ENCODE measurements at places on chromosomes 12 and 14.

- no peak for DNase-seq
These were observed 31.6 kb upstream of the AMIGO2 start for GRCh38 chr12:47111392-47111778.

- no peak for DNase-seq
These were observed 15.9 kb downstream of the UBE2N start for GRCh38 chr12:93425736-93426411.

DNA sequence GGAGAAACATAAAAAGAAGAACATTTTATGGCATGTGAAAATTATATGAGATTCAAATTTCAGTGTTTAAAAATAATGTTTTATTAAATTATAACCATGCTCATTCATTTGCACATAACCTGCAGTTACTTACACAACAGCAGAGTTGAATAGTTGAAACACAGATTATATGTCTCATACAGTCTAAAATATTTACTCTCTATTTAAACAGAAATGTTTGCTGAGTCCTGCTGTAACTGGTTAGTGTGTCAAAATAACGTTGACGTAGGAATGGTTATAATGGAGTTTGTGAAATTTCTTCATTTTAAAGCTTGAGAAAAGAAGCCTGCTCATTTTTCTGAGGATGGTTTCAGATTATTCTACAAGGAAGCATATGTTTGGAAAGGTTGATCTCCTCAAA lies 196.5 kb upstream of the GARIN2 start:
- DNase-seq, result no peak

- DNase-seq, result no peak
These were observed 93.9 kb downstream of the FAR2 start for GRCh38 chr12:29242921-29243431.

DNA sequence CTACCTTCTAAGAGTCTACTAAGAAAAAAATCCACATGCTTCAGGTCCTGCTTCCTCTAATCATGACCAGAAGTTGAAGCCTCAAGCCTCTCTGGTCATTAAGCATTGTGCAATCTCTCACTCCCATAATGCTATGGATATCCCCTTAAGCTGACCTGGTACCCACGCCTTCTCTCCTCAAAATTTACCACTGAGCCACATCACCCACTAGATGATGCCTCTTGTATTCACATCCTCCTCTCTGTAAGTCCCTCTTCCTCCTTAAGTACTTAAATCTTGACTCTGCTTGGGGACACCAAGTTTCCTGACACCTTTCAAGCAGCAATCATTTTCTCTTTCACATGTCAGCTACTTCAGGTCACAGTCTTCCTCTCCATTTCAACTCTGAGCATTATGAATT lies 9.8 kb downstream of the GALNT4 start:
- no peak for DNase-seq

GRCh38 chr14:25308244-25308643 lies 258.3 kb upstream of the STXBP6 start:
- DNase-seq, result no peak

GRCh38 chr14:97002454-97002853 lies 205.3 kb downstream of the VRK1 start:
- DNase-seq, result no peak

- DNase-seq, result no peak
These were observed 103.0 kb downstream of the FSCB start for GRCh38 chr14:44404036-44404435.

GRCh38 chr14:57057803-57058202 lies 210.9 kb downstream of the EXOC5 start:
- no peak for DNase-seq

- DNase-seq, result no peak
These were observed 22.2 kb upstream of the PLEKHG6 start for GRCh38 chr12:6288235-6288634.

- no peak for DNase-seq
These were observed 41.4 kb downstream of the PTGER2 start for GRCh38 chr14:52355526-52355925.

- no peak for DNase-seq
These were observed 24.4 kb upstream of the EID3 start for GRCh38 chr12:104279164-104279563.

DNA sequence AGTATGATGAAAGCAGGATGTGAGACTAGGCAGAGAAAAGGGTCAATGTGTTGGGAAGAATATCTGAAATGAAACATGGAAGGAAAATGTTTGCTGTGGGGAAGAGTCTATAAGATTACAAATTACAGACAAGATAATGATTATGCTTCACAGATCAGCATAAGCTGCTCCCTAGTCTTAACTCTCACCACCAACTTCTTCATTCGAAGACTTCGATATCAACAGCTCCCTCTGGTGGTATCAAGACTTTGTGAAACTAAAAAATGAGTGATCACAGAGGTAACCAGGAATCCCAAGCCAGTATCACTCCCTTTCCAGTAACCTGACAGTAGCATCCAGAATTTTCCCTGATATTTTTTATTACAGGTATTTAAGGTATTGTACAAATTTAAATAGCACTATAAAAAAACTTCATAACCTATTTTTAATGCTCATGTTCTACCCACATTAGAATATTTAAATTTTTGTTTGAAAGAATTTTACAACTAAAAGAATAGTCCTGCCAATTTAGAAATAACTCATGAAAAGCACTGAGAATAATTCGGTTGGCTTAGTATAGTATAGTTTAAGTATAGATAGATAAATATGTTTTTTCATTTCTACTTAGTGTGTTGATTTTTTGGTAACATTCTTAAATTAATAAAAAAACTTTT lies 84.4 kb downstream of the C2CD5 start:
- DNase-seq, result no peak

DNA sequence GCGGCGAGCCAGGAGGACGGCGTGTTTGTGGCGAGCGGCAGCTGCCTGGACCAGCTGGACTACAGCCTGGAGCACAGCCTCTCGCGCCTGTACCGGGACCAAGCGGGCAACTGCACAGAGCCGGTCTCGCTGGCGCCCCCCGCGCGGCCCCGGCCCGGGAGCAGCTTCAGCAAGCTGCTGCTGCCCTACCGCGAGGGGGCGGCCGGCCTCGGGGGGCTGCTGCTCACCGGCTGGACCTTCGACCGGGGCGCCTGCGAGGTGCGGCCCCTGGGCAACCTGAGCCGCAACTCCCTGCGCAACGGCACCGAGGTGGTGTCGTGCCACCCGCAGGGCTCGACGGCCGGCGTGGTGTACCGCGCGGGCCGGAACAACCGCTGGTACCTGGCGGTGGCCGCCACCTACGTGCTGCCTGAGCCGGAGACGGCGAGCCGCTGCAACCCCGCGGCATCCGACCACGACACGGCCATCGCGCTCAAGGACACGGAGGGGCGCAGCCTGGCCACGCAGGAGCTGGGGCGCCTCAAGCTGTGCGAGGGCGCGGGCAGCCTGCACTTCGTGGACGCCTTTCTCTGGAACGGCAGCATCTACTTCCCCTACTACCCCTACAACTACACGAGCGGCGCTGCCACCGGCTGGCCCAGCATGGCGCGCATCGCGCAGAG lies 873 bp downstream of the PLXNC1 start:
- no peak for DNase-seq

DNA sequence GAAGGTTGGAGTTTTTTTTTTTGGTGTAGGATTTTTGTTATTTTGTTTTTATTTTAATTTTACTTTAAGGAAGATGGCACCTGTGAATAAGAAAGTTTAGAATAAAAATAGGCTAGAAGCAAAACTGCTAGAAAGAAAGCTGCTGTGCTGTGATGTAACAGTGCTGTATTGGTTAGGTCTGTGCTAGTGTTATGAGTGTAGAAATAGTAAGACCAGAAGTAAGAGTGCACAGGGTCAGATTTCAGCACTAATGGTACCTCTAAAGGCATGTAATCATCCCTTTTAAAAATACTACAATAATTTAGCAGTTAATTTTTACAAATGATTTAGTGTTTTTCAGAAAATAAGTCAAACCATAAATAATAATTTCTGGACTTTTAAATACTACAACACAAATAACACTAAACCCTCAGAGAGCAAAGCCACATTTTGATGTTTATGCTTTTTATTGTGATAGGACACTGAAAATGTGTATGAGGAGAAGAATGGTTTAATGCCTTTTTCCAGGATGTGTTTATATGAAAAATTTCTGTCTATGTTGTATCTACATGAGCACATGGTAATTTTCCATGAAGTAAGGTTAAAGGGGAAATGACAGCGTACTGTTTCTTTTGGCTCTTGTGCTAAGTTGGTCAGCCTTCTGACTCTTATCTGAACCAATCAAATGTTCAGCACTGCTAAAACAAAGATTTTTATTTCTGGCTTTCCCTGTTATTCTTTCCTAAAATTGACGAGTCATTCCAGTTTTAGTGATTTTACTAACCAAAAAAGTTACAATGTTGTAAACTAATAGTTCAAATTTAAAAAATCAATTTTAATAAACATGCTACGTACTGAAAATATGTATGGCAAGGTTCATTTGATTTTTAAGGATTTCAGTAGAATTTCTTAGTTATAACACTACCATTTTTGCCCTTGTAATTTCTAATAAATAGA lies 96.1 kb downstream of the PPHLN1 start:
- no peak for DNase-seq

DNA sequence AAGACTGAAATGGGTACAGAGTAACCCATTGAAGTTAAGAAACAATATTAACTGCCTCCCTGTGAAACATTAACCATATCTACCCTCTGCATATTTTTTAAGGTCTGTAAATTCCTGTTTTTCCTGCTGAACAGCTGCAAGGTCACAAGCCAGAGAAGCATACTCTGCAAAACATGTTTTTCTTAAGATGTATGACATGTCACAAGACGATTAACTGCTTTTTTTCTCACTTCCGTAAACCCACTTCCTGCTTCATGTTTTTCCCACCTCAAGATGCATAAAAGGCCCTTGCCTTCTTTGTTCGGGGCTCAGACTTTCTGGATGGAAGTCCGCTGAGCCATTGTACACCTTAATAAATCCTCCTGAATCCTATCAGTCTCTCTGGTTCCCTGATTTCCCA lies 504.7 kb upstream of the MIS18BP1 start:
- DNase-seq, result no peak

DNA sequence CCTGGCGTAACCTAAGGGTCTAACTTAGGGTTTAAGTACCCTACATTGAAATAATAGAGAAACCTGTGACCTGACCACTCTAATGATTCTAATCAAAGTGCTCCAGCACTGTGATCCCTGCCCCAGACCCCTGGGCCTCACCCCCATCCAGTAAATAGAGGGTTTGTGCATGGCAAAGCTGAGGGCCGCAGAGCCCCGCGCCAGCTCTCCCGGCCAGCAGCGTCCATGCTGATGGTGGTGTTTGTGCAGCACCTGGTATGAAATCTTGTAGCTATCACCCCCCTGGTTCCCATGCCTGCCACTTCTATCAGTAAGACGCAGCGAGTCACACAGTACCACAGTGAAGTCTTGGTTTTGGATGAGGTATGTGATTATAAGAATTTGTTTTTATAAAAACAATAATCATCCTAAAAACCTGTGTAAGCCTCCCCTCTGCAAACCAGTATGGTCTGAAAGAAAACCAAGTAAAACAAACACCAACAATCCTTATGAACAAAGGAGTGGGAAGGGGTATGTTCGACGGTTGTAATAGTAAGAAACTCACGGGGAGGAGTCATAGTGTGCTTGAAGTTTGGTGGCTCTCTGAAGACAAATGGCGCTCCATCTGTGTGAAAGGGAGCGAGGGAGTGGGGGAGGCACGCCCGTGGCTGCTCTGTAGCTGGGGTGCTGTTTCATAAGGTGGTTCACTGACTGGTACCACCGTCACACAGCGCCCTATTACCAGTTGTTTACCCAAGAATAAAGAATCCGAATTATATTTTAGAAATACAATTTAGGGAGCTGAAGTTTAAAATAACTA lies 156.2 kb downstream of the CACNA1C start:
- DNase-seq, result no peak

- no peak for DNase-seq
These were observed 167.3 kb upstream of the TMCC3 start for GRCh38 chr12:94817695-94818075.

DNA sequence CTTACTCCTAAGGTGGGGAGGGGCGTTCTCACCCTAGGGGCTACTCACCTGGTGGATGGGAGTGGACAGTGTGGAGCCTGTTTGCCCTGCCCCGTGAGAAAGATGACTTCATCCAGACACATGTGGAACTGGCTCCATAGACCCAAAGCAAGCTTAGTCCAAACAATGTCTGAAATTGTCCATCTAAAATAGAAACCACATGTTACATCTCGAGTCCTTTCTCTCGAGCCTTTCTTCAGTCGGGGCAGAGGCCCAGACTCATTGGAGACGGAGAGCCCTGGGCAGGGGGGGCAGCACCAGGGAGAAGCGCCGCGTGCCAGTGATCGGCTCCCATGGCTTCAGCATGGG lies 4.3 kb downstream of the SIVA1 start:
- DNase-seq, result no peak

GRCh38 chr12:54430471-54431069 lies 11.5 kb upstream of the ITGA5 start:
- no peak for DNase-seq

- DNase-seq, result no peak
These were observed 53.7 kb downstream of the CCNK start for GRCh38 chr14:99534863-99535262.

DNA sequence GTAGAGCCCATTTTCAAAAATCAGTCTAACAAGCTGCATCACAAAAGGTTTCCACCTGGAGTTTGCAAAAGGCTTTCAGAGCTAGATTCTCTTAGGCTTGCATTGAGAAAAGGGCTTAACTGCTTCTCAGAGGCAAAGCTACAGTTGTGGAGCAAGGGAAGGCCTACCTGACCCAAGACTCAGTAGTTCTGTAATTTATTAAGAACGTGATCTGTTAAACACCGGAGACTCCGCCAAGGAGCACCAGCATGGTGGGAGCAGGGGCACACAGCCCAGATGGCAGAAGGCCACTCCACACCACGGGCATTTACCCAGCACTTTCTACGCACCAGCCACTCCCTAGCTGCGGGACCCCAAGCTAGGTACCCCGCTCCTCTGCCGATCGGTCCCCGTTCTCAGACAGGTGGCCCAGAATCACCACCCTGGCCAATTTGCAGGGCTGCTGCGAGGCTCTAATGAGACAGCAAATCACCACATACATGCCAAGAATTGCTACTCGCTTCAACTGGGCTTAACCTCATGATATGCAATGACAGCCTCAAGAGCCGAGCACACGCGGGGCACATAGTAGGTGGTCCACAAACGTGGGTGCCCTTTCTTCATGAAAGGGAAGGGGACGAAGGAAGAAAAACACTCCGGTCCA lies 1.5 kb downstream of the ITPK1 start:
- no peak for DNase-seq

DNA sequence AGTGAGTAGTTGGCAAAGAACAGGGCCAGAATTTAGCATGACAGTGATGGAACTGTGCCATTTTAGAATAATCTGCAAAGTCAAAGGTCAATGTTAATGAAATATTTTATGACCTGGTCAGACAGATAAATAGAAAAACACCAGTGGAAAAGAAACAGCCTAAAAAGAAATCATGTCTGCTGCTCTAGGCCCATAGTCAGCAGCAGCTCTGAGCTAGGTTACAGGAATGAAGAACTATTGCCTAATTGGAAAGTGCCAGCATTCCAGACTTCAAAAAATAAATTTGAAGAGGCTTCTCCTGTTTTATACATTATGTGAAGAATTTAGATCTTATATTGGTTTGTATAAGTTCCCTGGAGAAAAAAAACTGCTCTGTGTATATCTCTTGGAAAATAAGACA lies 9.8 kb downstream of the NPC2 start:
- DNase-seq, result no peak

GRCh38 chr14:33401311-33401710 lies 462.6 kb downstream of the NPAS3 start:
- no peak for DNase-seq
